ENCODE measurements at places on chromosomes 1 and 21. TPM values are rescaled to one million over a fixed set of nuclear protein-coding genes. Genes with fewer than 3 reads are reported as not detected.

S1PR1 gene
- 24.9 TPM for total RNA-seq

GSTM3 gene
- 56.4 TPM for total RNA-seq

KRTAP21-2 gene
- total RNA-seq = not detected

ADGRL4 gene
- not detected for total RNA-seq

CR1L gene
- not detected for total RNA-seq

Measured in foreskin keratinocyte (primary cell).